ENCODE measurements at places on chromosomes 6 and 20. TPM values are rescaled to one million over a fixed set of nuclear protein-coding genes. Genes with fewer than 3 reads are reported as not detected.

DNA sequence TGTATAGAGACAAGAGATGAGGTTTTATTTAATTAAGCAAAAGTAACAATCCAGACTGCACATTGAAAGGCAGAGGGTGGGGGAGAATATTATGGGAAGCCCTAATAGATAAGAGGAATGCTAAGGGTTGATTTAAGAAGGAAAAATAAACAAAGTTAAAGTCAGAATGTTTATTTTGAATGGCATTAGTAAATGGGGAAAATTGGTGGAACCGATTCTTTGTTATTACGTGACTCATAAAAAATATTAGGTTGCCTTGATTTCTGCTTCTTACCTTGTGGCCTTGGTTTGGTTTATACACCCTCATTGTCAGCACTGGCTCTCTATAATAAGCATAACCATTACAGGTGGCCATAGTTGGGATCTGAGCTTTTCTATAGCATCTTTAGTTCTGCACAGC lies 674.8 kb upstream of the CITED2 start:
- no peak for DNase-seq

DNA sequence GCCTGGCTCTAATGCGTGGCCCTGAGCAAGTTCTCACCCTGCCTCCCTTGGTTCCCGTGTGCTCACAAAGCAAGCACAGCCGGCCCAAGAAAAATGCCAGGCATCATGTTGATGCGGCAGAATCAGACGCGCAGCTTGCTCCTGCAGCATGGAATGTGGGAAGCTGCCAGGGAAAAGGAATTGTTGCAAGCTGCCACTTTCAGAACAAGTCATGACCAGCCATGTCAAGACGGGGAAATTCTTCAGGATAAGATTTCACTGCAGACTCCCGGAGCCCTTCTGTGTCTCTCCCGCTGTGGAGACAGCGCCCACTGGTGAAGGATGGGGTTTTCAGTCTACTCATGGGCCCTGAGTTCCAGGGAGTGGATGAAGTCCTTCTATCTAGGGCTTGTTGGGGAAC lies 4.6 kb downstream of the DACT2 start:
- DNase-seq, result no peak

DNA sequence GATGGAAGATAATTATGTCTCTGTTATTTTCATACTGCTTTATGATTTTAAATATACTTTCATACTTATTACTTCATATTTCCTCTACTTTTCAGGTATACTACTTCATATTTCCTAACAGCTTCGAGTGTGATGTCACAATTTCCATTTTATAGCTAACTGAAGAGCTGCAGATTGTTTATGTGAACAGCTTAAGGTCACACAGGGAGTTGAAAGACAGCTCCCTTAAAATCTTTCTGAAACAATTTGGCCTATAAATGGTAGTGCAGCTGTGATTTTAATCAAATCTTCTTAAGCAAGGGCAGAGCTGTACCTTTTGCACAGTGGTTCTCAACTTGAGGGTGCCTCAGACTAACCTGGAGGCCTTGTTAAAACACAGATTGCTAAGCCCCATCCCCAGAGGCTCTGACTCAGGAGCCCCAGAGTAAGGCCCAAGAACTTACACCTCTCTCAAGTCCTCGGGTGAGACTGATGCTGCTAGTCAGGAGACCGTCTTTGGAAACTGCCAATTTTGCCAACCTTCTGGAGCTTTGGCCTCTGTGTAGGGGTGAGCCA lies 347.0 kb upstream of the HSF2 start:
- no peak for DNase-seq

- DNase-seq, result no peak
Observed at GRCh38 chr20:35629427-35630145, 14.0 kb downstream of the SPAG4 start.

DNA sequence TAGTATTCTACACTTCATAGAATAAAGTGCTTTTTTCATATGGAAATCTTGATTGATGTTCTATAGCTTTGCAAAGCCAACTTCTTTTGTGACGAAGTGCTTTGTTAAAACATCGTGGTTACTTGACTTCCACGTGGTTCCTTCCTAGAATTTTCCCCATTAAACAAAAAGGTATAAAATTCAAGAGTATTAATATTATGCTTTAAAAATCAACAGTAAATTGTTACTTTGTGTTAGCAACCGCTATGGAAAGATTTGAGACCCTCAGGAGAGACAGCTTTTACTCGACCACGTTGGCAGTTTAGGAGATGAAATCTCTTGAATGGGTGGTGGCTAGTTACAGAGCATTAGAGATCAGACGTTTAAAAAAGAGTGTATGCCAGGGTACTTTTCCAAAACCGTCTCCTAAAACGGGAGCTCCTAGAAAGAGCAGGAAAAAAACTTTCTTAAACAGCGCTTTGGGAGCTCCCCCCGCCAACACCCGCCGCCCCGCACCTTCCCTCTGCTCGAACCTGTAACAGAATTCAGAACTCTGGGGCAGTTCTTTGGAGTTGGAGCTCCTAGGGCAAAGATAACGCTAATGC lies 920 bp downstream of the GJA1 start:
- no peak for DNase-seq

- DNase-seq, result no peak
Observed at GRCh38 chr6:11275598-11275997, 43.1 kb upstream of the NEDD9 start.

DNA sequence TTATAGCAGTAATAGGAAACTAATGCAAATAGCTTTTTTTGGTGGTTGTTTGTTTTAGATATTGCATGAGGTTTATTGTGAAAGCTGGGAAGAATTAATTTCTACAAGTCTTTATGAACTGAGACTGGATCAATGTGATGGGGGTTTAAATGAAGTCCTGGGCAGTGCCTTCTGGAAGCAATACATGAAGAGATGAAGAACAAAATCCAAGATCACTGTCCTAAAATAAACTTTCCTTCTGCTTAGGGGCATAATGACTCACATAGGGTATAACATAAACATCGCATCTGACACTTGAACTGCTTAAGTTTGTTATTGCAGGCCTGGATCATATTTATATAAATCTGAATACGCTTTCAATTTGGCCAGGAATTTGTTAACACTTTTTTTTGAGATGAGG lies 20.9 kb upstream of the SHLD1 start:
- peak; percentile 50 for DNase-seq

DNA sequence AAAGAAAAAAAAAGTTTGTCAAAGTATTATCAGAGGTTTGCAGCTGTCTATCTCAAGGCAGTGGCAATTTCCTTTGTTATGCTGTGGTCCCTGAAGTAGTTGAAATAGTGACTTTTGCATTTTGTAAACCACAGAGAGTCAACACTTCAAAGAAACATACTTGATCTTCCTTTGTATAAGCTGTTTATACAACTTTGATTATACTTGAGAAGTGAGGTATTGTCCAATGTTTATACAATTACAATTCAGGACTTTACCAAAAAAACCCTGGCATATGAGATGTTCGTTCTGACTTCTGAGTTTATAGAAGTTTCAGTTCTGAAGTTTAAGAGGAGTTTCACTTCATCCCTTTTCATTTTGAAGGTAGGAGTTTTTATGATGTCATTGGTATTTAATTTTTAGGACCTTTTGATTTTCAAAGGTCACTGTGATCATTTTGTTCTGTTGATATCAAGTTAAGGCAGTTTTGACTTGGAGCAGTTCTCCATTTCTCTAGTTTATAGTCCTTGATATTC lies 4.0 kb downstream of the STK4 start:
- DNase-seq, result peak; percentile 72

GRCh38 chr6:5995658-5995948 lies 11.1 kb downstream of the NRN1 start:
- DNase-seq, result peak; percentile 12

- DNase-seq, result no peak
Observed at GRCh38 chr6:20364327-20364726, 37.4 kb upstream of the E2F3 start.

GRCh38 chr6:168029459-168030217 lies 32.2 kb downstream of the KIF25 start:
- DNase-seq, result no peak

DNA sequence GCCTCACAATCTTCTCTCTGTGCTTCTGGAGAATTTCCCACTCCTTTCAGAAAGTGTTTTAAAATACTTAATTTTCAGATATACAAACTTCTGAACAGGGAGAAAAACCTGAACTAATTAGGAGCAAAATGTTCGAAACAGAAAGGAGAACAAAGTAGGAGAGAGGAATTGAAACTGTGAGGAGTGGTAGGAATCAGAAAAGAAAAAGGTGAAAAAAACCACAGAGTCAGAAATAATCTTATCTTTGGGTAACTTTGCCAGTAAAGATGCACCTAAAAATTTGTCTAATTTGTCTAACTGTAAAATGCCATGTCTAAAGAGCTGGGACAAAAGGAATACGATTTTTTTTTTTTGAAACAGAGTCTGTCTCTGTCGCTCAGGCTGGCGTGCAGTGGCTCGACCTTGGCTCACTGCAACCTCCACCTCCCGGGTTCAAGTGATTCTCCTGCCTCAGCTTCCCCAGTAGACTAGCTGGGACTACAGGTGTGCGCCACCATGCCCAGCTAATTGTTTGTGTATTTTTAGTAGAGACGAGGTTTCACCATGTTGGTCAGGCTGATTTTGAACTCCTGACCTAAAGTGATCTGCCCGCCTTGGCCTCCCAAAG lies 4.7 kb upstream of the RIPOR2 start:
- no peak for DNase-seq

DNA sequence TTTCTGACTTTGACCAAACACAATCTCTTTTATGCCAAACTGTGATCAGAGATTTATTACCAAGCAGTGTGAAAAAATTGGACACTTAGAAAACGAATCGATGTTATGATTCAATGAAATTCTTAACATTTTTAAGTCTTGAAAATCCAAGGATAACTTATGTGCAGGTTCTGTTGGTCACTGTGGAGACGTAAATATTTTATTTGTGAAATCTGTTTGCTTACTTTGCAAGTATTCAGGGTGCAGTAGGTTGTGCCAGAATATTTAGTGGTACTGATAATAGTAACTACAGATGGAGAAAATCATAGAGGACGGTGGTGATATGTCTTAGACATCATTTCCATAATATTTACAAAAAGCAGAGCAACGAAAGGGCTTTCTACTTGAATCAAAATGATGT lies 97.3 kb downstream of the BMP2 start:
- DNase-seq, result no peak

DNA sequence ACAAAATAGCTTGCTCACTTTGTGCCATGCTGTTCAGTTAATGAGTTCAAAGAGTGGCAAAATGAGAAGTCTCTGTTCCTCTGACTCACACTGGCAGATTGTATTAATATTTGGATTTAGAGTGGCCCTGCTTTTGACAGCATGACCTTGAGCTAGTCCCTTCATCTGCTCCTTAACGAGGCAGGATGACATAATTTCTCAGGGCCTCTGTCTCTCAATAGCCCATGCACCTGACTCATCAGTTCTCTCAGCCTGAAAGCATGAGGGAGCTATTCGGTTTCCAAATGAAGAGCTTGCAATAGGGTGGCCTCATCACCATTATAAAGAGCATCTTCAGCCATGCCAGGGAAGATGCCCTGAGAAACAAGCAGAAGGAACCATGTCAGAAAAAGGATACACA lies 38.2 kb downstream of the CAP2 start:
- DNase-seq, result no peak

DNA sequence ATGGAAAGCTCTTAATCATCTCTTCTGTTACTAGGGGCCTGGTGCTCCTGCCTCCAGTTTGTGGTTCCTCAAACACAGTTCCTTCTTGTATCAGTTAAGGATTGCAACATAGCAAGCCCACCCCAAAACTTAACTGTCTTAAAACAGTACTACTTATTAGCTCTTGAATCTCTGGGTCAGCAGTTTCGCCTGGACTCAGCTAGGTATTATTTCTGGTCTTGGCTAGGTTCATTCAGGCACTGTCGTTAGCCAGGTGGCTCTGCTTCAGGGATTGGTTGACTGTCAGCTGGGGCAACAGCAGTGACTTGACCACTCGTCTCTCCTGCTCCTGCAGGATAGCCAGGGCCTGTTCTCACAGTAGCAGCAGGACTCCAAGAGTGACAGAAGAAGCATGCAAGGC lies 30.0 kb upstream of the RALY start:
- no peak for DNase-seq

- peak; percentile 77 for DNase-seq
Observed at GRCh38 chr6:6688951-6689350, 100.4 kb downstream of the LY86 start.

DNA sequence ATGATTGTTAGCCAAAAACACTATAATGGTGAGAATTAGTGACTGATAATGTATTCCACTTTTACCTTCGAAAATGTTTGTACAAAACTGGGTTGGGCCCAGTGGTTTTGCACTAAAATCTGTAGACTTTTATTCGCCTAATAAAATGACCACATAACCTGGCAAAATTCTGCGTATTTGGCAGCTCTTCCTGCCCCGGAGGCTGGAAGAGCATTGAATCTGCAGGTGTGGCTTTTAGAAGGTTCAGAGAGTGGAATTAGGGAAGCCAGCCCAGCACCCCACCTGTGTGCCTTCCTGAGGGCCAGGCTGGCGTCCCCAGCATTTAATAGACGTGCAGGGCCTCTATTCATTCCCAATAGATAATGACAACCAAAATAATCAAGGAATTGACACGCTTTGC lies 256.7 kb downstream of the UST start:
- no peak for DNase-seq

- DNase-seq, result no peak
Observed at GRCh38 chr6:47105469-47106178, 63.5 kb upstream of the ADGRF1 start.

- no peak for DNase-seq
Observed at GRCh38 chr6:14001329-14002012, 76.7 kb downstream of the RNF182 start.

DNA sequence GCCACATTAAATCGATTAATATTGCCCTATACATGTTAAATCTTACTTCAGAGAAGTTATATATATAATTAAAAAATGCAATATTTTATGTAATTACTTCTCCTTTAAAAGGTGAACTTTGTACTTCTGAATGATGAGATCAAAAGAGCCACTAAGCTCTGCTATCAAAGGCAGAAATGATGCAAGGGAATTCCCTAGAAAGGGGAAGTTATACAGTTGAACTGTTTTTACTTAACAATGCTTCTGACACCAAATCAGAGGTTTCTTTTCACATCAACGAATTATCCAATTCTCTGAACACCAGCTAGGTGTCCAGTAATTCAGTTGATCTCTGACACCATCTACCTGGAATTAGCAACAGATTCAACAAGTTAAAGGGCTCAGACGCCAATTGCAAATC lies 319.9 kb upstream of the TSHZ2 start:
- no peak for DNase-seq

- DNase-seq, result no peak
Observed at GRCh38 chr6:107340881-107341280, 118.5 kb downstream of the PDSS2 start.

The FKBP1C gene
- polyA plus RNA-seq, result 1.7 TPM

The FYN gene
- polyA plus RNA-seq, result 59.2 TPM

The SNX21 gene
- polyA plus RNA-seq, result 14.8 TPM

The SUMO4 gene
- 0.10 TPM for polyA plus RNA-seq

The NRSN1 gene
- polyA plus RNA-seq, result not detected

The DPPA5 gene
- not detected for polyA plus RNA-seq

The C6orf58 gene
- polyA plus RNA-seq, result not detected

The GGTLC1 gene
- polyA plus RNA-seq, result not detected

The POPDC3 gene
- polyA plus RNA-seq, result 1.6 TPM

The LTA gene
- not detected for polyA plus RNA-seq

The HMGN3 gene
- 40.1 TPM for polyA plus RNA-seq

The LPA gene
- polyA plus RNA-seq, result not detected
